Peyer's patch (tissue), 4 donors: ENCODE measurements at places on chromosomes 2 and 18. TPM values are rescaled to one million over a fixed set of nuclear protein-coding genes. Genes with fewer than 3 reads are reported as not detected.

DNA sequence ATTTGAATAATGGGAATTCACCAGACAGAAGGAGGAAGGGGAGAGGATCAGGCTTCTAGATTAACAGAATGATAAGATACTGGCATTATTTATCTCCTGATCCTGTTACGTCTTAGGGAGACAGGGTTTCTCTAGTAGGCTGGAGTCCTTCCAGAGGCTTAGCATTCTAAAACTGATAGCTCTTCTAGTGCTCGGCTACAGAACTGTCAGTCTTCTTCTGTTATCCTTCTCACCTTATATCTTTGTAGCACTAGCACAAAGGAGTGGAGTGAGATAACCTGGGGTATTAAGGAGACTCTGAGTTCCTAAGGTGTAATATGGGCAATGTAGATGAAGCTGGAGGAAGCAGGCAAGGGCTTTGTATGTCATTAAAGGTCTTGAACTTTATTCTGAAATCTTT lies 52.1 kb downstream of the PIKFYVE start:
- no peaks in the 10 kb centered on the region for H3K27me3 ChIP-seq
- no peak overlapping the region for H3K4me3 ChIP-seq
- no peak for DNase-seq
- H3K4me1 ChIP-seq, result peaks cover 6% of the 10 kb centered on the region
- no peak overlapping the region for H3K27ac ChIP-seq

DNA sequence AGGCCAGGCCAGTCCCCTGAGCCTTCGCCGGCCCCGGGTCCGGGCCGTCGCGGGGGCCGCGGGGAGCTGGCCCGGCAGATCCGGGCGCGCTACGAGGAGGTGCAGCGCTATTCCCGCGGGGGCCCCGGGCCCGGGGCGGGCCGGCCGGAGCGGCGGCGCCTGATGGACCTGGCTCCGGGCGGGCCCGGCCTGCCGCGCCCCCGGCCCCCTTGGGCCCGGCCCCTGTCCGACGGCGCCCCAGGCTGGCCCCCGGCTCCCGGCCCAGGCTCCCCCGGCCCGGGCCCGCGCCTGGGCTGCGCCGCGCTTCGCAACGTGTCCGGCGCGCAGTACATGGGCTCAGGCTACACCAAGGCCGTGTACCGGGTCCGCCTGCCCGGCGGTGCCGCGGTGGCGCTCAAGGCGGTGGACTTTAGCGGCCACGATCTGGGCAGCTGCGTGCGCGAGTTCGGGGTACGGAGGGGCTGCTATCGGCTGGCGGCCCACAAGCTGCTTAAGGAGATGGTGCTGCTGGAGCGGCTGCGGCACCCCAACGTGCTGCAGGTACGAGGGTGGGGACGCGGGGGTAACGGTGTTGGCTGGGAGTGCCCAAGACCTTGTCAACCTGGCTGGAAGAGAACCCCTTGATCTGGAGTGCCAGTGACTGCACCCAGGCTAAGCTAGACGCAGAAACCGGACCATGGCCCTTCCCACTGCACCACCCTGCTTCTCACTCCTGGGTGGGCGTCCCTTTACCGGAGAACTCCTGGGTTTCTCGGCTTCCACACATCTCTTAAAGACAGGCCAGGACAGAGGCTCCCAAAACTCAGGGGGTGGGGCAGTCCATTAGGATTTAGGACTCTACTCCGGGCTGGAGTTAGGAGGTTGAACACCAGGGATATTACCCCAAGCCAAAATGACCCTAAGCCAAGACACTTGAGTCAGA lies 739 bp downstream of the PKDCC start:
- DNase-seq, result peak; percentile 69
- H3K27ac ChIP-seq, result peak overlapping the region; percentile 89
- H3K4me1 ChIP-seq, result peaks cover 39% of the 10 kb centered on the region
- peak overlapping the region; percentile 68 for H3K4me3 ChIP-seq

- H3K4me3 ChIP-seq, result no peak overlapping the region
- H3K4me1 ChIP-seq, result no peaks in the 10 kb centered on the region
- no peaks in the 10 kb centered on the region for H3K27me3 ChIP-seq
- no peaks in the 10 kb centered on the region for H3K36me3 ChIP-seq
Measured at GRCh38 chr2:8089596-8089995, 592.3 kb upstream of the ID2 start.

Gene GALNT5
- 6.6 TPM for total RNA-seq

Gene FHOD3
- 0.53 TPM for total RNA-seq

Gene EVX2
- total RNA-seq, result not detected

- no peaks in the 10 kb centered on the region for H3K36me3 ChIP-seq
- DNase-seq, result no peak
- H3K4me3 ChIP-seq, result no peak overlapping the region
- no peaks in the 10 kb centered on the region for H3K27me3 ChIP-seq
- H3K27ac ChIP-seq, result no peak overlapping the region
Measured at GRCh38 chr2:100619951-100620350, 57.2 kb downstream of the PDCL3 start.

DNA sequence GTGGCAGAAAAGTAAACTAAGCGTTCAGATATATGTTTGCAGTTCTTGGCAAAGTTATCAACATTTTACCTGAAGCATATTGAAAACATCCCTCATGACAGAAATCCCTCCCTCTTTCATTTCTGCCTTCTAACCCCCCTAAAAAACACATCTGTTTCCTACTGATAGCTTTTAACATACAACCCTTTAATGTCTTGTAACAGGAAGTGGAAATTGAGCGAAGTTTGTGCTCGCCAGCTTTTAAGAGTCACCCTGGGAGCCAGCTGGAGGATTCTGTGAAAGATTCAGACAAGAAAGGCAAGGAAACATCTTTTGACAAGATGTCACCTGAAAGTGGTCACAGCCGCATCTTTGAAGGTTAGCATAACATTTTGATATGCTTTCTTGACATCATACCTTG lies 247.4 kb downstream of the XIRP2 start:
- no peaks in the 10 kb centered on the region for H3K27me3 ChIP-seq
- no peak overlapping the region for H3K27ac ChIP-seq
- H3K4me1 ChIP-seq, result no peaks in the 10 kb centered on the region
- no peak overlapping the region for H3K4me3 ChIP-seq
- no peak for DNase-seq
